Osteocyte (in vitro differentiated cells): ENCODE measurements at places on chromosomes 5 and 9. TPM values are rescaled to one million over a fixed set of nuclear protein-coding genes. Genes with fewer than 3 reads are reported as not detected.

- peaks cover 5% of the 10 kb centered on the region for H3K4me1 ChIP-seq
- no peak for DNase-seq
- no peak overlapping the region for H3K4me3 ChIP-seq
- H3K36me3 ChIP-seq, result no peaks in the 10 kb centered on the region
- H3K27me3 ChIP-seq, result peaks cover 13% of the 10 kb centered on the region
Measured at GRCh38 chr9:106486685-106487084, 376.3 kb upstream of the ZNF462 start.

GRCh38 chr9:19876569-19877316, 87.9 kb upstream of the SLC24A2 start:
- no peaks in the 10 kb centered on the region for H3K36me3 ChIP-seq
- H3K27ac ChIP-seq, result no peak overlapping the region
- no peak for DNase-seq
- H3K4me3 ChIP-seq, result no peak overlapping the region

DNA sequence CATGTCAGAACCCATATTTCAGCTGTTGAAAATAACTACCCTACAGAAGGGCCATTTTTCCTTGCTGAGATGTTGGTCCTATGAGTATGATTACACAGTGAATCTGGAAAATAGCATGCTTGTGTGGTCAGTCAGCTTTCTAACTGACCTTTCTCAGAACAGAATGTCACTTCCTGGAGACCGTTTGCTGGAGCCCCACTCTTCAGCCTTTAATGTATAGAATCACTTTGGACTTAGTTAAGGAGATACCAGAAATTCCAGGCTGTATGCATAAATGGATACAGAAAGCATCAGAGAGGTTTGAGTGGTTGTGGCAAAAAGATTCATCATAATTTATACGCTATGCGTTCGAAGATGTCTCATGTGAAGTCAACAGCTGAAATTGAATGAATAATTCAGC, 488.1 kb downstream of the EBF1 start:
- H3K27ac ChIP-seq, result no peak overlapping the region
- H3K4me3 ChIP-seq, result no peak overlapping the region
- H3K27me3 ChIP-seq, result peaks cover 4% of the 10 kb centered on the region
- DNase-seq, result no peak
- H3K4me1 ChIP-seq, result peaks cover 3% of the 10 kb centered on the region
- H3K36me3 ChIP-seq, result no peaks in the 10 kb centered on the region

- no peak overlapping the region for H3K4me3 ChIP-seq
- no peaks in the 10 kb centered on the region for H3K27me3 ChIP-seq
- H3K36me3 ChIP-seq, result no peaks in the 10 kb centered on the region
- peaks cover 15% of the 10 kb centered on the region for H3K4me1 ChIP-seq
Measured at GRCh38 chr9:127776195-127776923, 2.1 kb downstream of the SH2D3C start.

- peaks cover 9% of the 10 kb centered on the region for H3K4me1 ChIP-seq
- H3K27ac ChIP-seq, result no peak overlapping the region
- no peak for DNase-seq
Measured at GRCh38 chr9:134485653-134486052, 155.9 kb upstream of the COL5A1 start.

- no peaks in the 10 kb centered on the region for H3K36me3 ChIP-seq
- no peaks in the 10 kb centered on the region for H3K4me1 ChIP-seq
- H3K4me3 ChIP-seq, result no peak overlapping the region
- no peak for DNase-seq
- H3K27me3 ChIP-seq, result peaks cover 2% of the 10 kb centered on the region
- H3K27ac ChIP-seq, result no peak overlapping the region
Measured at GRCh38 chr5:23029290-23029689, 176.1 kb upstream of the CDH12 start.

DNA sequence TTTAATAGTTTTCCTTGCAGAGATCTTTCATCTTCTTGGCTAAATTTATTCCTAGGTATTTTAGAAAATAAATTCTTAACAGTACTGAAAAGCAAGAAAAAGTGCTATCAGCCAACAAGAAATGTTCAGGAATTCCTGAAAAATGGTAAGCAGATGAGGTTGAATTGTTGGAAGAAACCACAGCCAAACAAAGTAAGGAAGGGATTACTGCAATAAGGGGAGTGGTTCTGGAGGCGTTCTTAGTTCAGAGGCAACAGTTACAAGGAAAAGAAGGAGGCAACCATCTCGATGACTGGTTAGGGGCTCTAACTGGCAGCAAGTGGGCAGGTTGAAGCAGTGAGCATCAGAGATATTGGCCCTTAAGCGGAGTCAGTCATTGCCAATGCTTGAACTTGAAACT, 12.8 kb upstream of the OR13J1 start:
- no peak for DNase-seq
- no peaks in the 10 kb centered on the region for H3K4me1 ChIP-seq
- H3K36me3 ChIP-seq, result no peaks in the 10 kb centered on the region
- H3K27me3 ChIP-seq, result peaks cover 48% of the 10 kb centered on the region

GRCh38 chr5:67243944-67244343, 47.3 kb upstream of the CD180 start:
- H3K4me1 ChIP-seq, result peaks cover 21% of the 10 kb centered on the region
- no peaks in the 10 kb centered on the region for H3K36me3 ChIP-seq
- no peak for DNase-seq
- H3K27me3 ChIP-seq, result no peaks in the 10 kb centered on the region
- no peak overlapping the region for H3K4me3 ChIP-seq
- H3K27ac ChIP-seq, result no peak overlapping the region

DNA sequence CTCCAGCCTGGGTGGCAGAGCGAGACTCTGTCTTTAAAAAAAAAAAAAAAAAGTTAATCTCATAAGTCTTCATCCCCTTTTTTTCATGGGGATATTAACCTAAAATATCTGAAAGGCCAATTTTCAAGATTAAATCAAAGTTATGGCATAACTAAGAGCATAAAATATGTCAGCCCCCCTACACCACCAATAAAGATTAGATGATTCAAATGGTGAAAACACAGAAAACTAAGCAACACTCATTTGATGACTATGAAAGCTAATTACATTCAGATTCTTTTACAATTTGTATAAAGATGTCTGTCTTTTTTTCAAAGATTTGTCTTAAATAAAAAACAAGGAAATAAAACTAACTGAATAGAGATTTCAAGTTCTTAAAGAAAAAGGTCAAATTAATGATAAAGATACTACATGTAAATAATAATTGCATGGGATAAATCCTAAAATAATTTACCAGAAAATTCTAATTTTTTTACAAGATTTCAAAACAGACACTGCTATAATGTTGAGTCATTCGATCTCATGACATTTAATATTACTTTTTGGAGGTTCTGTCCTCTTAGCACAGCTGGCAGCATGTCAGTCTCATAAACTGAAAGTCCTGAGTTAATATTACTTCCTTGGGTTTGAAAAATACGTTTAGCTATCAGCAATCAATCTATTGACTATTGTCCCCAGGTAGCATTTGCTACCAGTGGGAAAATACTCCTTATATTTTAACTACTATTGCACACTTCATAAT, 112.9 kb downstream of the KIAA0825 start:
- H3K4me1 ChIP-seq, result peaks cover 1% of the 10 kb centered on the region
- H3K27ac ChIP-seq, result no peak overlapping the region
- no peak overlapping the region for H3K4me3 ChIP-seq

DNA sequence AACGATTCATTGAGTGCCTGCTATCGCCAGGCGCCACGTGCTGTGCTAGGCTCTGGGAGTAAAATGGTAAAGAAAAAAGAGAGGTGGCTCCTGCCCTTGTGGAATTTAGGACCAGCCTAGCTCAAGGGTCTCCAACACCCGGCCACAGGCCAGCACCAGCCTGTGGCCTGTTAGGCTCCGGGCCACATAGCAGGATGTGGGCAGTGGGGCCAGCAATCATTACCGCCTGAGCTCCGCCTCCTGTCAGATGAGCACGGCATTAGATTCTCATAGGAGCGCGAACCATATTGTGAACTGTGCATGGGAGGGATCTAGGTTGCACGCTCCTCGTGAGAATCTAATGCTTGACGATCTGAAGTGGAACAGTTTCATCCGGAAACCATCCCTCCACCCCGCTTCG, 1.5 kb downstream of the RMRP start:
- H3K27me3 ChIP-seq, result no peaks in the 10 kb centered on the region
- DNase-seq, result no peak
- H3K36me3 ChIP-seq, result peaks cover 9% of the 10 kb centered on the region
- peaks cover 37% of the 10 kb centered on the region for H3K4me1 ChIP-seq
- H3K4me3 ChIP-seq, result no peak overlapping the region
- H3K27ac ChIP-seq, result peak overlapping the region; percentile 95

DNA sequence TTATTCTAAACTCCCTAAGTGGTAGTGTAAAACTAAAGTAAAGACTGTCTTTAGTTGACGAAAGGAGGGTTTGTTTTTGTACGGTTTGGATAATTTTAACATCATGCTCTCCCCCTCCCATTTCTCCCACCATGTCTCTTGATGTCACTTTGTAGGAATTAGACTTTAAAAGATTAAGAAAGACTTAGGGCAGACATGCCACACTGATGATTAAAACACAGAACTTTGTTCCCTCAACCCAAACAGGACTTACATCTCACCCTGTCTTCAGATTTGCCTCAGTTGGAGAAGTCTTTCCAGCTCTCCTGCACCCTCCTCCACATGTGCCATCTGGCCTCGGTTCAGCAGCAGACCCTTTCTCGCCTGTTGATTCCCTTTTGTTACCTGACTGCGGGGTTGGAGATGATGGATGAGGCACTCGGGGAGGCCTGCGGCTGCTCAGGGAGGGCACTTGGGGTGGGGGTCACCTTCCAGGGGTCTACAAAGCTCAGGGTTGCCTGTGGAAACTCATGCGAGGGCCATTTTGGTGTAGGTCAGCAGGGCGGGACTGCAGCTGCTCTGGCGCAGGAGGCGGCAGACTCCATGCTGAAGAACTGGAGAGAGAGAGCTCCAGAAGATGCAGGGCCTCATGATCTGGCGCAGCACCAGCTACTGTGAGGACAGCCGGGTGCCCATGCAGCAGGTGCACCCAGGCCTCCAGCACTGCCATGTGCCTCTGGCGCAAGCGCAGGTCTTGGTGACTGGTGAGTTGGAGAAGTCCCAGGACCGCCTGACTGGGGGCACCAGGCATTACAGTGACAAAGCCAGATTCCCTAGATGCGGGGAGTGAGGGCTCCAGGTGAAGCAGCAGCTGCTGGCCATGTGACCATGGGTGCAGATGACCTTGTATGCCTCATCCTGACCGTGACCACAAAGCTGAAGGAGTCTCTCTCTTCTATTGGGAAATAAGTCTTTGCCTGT, 24.5 kb upstream of the EXOC3 start:
- H3K27me3 ChIP-seq, result no peaks in the 10 kb centered on the region
- no peak for DNase-seq
- H3K4me3 ChIP-seq, result no peak overlapping the region
- peaks cover 21% of the 10 kb centered on the region for H3K36me3 ChIP-seq

DNA sequence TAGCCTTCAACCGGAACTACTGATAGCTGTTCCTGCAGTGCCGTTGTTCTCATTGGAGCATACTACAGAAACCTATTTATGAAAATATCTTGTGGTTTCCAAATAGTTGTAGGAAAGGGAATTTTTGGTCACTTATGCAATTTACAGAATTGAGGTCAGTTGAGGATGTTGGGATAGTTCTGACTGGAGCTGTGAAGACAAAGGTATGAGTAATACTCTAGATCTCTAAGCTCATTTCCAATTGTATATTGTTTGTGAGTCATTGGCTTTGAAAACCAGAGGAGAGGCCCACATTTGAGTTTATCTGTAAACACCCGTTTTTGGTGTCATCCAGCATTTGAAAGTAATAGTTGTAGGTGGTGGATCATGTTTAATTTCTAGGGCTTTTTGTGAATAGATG, 561.3 kb upstream of the WWC1 start:
- H3K27ac ChIP-seq, result no peak overlapping the region
- peaks cover 16% of the 10 kb centered on the region for H3K4me1 ChIP-seq
- no peaks in the 10 kb centered on the region for H3K36me3 ChIP-seq
- no peaks in the 10 kb centered on the region for H3K27me3 ChIP-seq
- DNase-seq, result no peak

DNA sequence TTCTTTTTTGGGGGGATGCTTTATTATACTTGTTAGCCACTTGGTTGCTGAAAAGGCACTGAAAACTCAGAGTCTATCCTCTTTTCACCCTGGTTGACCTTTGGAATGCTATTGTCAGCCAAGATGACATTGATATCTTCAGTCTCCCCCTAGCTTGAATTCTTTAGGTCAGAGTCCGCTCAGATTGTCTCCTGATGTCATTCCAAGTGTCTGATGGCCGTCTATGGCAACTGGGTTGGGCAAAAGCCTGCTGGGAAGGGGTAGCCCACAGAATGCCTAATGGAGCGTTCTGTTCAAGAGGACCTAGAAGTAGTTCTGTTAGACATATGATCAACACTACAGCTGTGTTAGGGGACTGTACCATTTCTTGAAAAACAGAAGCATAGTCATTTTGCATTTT, 9.7 kb upstream of the MEF2C start:
- H3K36me3 ChIP-seq, result no peaks in the 10 kb centered on the region
- no peaks in the 10 kb centered on the region for H3K27me3 ChIP-seq
- H3K4me1 ChIP-seq, result peaks cover 11% of the 10 kb centered on the region
- no peak for DNase-seq
- no peak overlapping the region for H3K27ac ChIP-seq

DNA sequence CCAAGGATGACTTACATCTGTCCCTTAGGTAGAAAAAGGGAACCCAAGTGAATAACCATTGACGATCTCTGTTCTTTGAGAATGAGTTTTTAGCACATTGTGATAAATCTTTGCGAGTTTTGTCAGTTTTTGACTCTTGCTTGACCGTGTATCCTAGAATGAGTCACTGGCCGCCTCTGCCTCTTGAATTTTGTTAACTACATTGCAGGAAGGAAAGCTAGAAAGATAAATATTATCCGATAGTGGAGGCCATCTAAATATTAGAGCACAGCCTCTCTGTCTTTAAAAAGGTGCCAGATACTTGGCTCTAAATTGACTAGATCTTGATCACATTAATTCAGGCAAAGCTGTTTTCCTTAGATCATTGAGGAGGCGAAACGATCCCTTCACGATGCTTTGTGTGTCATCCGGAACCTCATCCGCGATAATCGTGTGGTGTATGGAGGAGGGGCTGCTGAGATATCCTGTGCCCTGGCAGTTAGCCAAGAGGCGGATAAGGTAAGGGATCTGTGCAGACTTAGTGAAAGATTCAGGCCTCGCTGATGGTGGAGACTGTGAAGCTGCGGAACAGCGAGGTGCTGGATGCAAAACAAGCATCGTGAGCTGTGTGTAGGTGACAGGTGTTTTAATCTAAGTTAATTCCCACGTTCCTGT, 12.2 kb downstream of the CCT5 start:
- H3K36me3 ChIP-seq, result peaks cover 55% of the 10 kb centered on the region
- H3K27ac ChIP-seq, result no peak overlapping the region
- no peak for DNase-seq
- H3K4me3 ChIP-seq, result no peak overlapping the region

- no peak overlapping the region for H3K27ac ChIP-seq
- H3K4me1 ChIP-seq, result no peaks in the 10 kb centered on the region
- no peaks in the 10 kb centered on the region for H3K36me3 ChIP-seq
- no peak for DNase-seq
- H3K27me3 ChIP-seq, result peaks cover 4% of the 10 kb centered on the region
Measured at GRCh38 chr5:82975396-82975795, 101.8 kb downstream of the TMEM167A start.

- DNase-seq, result peak; percentile 88
- no peaks in the 10 kb centered on the region for H3K27me3 ChIP-seq
- H3K4me1 ChIP-seq, result peaks cover 41% of the 10 kb centered on the region
- H3K4me3 ChIP-seq, result peak overlapping the region; percentile 68
- no peaks in the 10 kb centered on the region for H3K36me3 ChIP-seq
- peak overlapping the region; percentile 92 for H3K27ac ChIP-seq
Measured at GRCh38 chr5:58891086-58891970, 308.5 kb downstream of the RAB3C start.

OR5C1 gene
- not detected in 2 replicates for total RNA-seq

TMEM252 gene
- total RNA-seq, result not detected in 2 replicates

CA9 gene
- total RNA-seq, result not detected in 2 replicates

PKD2L2 gene
- total RNA-seq, result not detected in 2 replicates

GABRA6 gene
- not detected in 2 replicates for total RNA-seq

ADRA1B gene
- 4.0 and 4.6 TPM in 2 replicates for total RNA-seq

SPINK4 gene
- total RNA-seq, result not detected in 2 replicates

PCDHA9 gene
- 1.7 and 1.8 TPM in 2 replicates for total RNA-seq

SLC36A2 gene
- not detected in 2 replicates for total RNA-seq

RIOK2 gene
- total RNA-seq, result 23.4 and 33.7 TPM in 2 replicates

DDX4 gene
- not detected in 2 replicates for total RNA-seq
